ENCODE measurements at places on chromosomes 12 and 14.

DNA sequence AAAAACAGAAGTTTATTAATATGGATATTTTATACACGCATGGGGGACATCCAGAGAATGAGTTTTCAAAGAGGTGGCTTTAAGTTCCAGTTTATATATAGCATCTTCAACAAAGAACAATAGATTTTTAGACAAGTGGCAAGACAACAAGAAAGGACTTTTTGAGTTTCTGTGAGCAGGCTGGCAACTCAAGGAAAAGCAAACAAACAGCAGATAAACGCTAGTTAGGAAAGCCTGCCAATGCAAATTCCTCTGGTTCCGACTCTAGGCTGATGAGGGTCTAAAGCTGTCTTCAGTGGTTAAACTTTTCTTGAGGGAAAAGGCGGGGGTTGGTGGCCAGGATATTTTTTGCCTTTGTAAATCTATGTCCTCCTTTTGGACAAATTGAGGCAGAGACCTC, 78.4 kb upstream of the EEA1 start:
- DNase-seq = no peak

DNA sequence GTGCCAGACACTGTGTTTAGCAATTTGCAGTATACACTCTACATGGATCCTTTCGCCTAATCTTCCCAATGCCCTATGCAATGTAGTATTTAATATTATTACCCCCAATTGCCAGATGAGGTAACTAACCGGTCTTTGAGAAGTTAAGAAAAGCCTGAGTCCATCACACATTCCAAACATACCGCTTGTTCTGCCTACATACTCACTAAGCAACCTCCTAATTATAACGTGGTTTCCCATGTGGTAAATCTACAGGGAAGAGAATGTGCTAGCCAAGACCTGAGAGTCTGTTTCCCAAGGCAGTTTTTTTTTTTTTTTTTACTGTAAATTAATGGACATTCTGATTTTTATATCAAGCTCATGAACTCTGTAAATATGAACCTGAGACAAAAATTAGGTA, 37.2 kb downstream of the ATP2B1 start:
- DNase-seq = no peak

DNA sequence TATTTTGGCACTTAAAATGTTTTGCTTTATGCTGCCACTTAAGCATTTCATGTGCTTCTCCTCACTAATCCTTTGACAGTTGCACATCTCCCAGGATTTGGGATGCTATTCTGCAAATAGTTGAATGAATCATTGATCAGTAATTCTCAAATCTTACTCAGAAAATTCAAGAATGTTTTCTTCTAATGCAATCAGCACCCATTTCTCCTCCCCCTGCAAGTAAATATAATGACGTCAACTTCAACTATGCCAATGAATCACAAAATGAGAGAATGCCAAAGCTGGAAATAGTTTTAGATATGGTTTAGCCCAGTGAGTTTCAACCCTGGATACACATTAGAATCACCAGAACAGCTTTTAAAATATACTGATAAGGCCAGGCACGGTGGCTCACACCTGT, 2.1 kb upstream of the BLOC1S1 start:
- no peak for DNase-seq

DNA sequence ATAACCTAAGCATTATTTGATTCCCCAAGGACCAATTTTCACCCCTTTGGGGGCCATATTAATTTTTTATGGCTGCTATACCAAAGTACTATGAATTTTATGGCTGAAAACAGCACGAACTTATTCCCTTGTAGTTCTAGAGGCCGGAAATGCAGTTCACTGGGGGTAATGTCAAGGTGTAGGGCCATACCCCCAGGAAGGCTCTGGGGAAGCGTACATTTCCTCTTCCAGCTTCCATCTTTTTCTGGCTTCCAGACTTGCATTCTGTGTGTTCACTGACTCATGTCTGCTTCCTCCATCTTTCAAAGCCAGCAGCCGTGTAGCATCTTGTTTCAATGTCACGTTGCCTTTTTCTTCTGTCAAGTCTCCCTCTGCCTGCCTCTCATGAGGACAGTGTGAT, 133.5 kb downstream of the BICD1 start:
- no peak for DNase-seq

DNA sequence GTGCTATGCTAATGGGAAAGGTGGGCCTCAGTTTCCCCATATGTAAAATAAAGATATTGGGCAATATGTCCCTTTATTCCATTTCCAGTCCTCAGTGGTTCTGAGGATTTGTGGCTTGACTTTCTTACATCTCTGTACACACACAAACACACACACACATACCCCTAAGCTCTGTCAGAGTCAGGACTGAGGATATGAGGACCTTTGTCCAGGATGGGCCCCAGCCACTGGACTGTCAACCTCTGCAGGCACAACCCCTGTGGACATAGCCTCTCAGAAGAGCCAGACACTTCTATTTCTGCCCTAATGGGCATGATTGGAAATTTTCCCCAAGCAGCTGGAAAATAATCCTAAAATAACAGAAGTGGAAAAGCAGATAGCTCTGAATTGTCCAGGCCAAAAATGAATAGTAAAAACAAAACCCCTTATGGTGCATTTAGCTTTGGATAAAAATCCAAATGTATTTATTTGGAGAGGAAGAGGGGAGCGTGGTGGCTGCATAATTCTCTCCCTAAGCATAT, 50.2 kb downstream of the RIN3 start:
- DNase-seq = no peak

DNA sequence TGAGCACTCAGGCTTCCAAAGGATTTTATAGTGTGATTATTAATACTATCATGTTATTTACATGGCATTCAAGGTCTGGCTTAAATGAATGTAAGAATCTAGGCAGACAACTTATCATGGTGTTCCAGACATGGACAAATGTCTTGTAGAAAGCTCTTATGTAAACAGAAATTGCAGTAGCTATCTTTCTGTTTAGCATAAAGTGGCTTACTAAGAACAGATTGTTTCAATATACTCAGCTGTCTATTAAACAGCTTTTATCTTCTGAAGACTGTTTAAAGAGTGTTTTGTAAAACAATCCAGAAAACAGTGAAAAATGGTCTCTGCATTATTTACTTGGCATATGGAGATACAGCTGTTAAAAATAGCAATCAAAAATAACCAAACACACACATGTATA, 1061.8 kb upstream of the SEL1L start:
- no peak for DNase-seq

- DNase-seq = no peak
Measured at GRCh38 chr12:27284751-27285150, 40.7 kb downstream of the STK38L start.

DNA sequence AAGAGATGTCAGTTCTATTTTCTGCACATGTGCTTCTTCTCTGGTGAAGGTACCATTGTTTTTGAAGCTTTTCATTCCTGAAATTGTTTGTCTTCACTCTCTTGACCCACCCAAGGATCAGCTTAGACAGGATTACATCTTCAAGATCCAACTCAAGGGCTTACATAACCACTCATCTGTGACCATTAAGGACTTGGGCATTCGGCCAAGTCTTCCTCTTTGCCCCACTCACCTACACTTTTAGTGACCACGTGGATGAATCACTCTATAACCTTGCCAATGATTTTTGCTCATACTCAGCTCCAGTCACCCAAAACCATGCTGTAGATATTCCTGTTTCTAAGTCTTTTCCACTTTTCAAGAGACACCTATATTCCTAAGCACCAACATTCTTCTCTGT, 36.5 kb upstream of the SSTR1 start:
- DNase-seq = no peak

- DNase-seq = no peak
Measured at GRCh38 chr12:82880442-82880901, 193.8 kb downstream of the TMTC2 start.

DNA sequence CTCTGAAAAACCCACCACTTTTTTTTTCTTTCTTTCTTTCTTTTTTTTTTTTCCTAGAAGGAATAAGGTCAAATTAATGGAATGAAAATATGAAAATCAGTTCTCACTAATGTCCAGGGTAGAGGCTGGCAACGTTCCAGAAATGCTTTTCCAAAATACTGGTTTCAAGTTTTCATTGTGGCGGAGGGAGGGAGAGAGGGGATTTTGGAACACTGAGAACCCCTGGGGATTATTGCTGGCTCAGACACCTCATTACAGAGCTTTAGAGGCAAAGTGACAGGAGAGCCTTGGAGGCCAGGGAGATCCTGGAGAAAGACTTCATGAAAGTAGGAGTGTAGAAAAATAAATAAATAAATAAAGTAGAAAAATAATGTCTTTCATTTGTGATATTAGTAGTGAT, 45.4 kb downstream of the ALX1 start:
- no peak for DNase-seq

- DNase-seq = no peak
Measured at GRCh38 chr12:4177262-4177661, 96.3 kb upstream of the CCND2 start.

DNA sequence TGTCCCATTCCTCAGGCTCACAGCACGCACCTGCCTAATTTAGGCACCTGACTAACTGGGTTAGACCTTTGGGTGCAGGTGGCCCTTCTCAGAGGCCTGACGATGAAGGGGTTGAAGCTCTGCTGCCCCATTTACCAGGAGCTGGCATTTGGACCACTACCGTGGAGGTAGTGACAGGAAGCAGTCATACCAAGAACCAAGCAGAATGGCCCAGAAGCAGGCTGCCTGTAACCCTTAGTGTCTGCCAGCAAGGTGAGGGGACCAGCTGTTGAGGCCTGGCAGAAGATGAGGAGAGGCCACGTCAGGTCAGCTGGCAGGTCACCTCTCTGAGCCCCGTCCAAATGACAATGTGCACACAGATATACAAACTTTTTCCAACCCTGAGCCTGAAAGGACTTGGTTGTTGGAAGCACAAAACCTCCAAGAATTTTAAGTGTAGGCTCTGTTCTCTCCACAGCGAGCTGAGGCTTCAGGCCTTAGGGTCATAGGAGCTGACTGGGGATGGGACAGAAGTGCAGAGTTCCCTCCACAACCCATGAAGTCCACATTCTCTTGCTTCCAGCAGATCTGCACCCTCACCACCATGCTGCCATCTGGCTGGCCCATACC, 23.1 kb downstream of the VASH1 start:
- DNase-seq = no peak
